Cardiac muscle cell (in vitro differentiated cells and primary cell): ENCODE measurements at places on chromosomes 6 and 20. TPM values are rescaled to one million over a fixed set of nuclear protein-coding genes. Genes with fewer than 3 reads are reported as not detected.

Gene HDGFL1
- not detected in 2 replicates for total RNA-seq

Gene USP49
- 3.7 and 8.5 TPM in 2 replicates for total RNA-seq

Gene TEAD3
- 65.2 and 98.6 TPM in 2 replicates for total RNA-seq

Gene RHAG
- not detected in 2 replicates for total RNA-seq

Gene ULBP1
- total RNA-seq, result 0.04 TPM in 1 of 2 replicates, not detected in the other

Gene MAP3K7
- total RNA-seq, result 24.0 and 37.6 TPM in 2 replicates

Gene SMLR1
- not detected in 2 replicates for total RNA-seq

Gene ANGPT4
- 0.21 and 0.80 TPM in 2 replicates for total RNA-seq

Gene TRIM40
- not detected in 2 replicates for total RNA-seq

DNA sequence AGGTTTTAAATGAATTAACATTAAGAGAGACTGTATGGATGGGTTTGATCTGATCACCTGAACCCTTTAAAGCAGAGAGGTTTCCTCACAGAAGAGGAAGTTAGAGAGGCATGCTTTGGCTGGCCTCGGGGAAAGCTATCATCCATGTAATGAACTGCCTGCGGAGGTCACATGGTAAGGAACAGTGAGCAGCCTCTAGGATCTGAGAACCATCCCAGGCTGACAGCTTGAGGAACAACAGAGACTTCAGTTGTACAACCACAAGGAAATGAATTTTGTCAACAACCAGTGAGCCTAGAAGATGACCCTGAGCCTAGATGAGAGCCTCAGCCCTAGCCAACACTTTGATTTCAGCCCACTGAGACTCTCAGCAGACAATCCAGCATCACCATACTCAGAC, 2.9 kb upstream of the COL21A1 start:
- no peak for DNase-seq

GRCh38 chr6:314377-314776, 22.1 kb downstream of the DUSP22 start:
- no peak for DNase-seq

DNA sequence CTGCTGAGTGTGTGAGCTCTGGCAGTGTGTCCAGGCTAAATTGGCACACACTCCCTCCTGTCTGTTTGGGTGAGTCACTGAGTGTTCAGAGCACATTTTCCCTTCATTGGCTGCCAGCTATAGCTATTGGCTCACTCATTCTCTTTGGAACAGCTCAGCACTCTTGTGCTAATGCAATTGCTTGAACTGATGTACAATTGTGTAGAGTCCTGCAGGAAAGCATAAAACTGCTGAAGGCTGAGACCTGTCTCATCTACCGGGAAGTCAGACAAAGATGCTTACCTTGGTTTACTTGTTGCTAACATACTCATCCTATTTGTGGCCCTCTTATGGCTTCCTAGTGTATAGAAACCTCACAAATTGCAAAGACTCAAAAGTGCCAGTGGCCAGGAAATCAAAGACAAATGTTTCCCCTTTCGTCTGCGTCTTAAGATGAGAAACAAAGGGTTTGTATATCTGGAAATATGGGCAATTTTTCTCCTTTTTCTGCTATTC, 351.0 kb downstream of the BCKDHB start:
- peak; percentile 97 for DNase-seq

- DNase-seq, result no peak
These were observed 52.9 kb upstream of the PLCB4 start for GRCh38 chr20:9015984-9016324.

DNA sequence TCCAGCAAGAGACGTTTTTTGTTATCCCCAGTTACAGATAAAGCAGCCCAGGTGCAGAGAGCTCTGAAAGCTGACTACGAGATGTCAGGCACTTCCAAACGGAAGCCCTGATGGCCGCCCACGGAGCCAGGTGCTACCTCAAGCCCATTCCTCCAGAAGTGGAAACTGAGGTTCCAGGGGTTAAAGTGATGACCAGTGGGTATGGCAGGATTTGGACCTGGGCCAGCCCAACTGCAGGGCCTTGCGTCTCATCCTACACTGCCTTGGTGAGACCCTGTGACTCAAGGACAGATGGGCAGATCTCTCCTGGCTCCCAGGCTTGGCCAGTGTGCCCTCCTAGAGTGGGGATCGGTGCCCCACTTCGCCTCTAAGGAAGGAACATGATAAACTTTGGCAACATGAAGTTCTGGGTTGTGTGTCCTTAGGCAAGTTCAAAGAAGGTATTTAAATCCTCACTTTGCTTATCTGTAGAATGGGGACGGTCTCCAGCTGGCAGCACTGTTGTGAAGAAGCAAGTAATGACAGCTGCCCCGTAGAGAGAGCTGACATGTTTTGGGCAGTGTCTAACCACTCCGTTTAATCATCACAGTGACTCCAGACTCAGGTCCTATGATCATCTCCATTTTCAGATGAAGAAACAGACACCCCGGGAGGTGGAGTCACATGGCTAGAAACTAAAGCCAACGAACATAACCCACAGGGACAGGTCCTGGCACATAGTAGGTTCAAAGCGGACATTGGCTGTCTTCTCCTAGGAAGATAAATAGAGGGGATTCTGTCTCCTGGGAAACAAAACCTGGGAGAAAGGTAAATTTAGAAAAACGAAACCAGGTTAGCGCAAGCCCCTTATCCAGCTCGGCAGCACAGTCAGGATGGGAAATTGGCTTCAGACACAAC, 34.4 kb upstream of the CDH22 start:
- no peak for DNase-seq

GRCh38 chr6:111524252-111524651, 41.2 kb upstream of the REV3L start:
- no peak for DNase-seq

GRCh38 chr6:30981942-30982772, 1.4 kb upstream of the MUC21 start:
- DNase-seq, result peak; percentile 68

GRCh38 chr6:167839343-167839742, 12.6 kb downstream of the AFDN start:
- DNase-seq, result no peak

DNA sequence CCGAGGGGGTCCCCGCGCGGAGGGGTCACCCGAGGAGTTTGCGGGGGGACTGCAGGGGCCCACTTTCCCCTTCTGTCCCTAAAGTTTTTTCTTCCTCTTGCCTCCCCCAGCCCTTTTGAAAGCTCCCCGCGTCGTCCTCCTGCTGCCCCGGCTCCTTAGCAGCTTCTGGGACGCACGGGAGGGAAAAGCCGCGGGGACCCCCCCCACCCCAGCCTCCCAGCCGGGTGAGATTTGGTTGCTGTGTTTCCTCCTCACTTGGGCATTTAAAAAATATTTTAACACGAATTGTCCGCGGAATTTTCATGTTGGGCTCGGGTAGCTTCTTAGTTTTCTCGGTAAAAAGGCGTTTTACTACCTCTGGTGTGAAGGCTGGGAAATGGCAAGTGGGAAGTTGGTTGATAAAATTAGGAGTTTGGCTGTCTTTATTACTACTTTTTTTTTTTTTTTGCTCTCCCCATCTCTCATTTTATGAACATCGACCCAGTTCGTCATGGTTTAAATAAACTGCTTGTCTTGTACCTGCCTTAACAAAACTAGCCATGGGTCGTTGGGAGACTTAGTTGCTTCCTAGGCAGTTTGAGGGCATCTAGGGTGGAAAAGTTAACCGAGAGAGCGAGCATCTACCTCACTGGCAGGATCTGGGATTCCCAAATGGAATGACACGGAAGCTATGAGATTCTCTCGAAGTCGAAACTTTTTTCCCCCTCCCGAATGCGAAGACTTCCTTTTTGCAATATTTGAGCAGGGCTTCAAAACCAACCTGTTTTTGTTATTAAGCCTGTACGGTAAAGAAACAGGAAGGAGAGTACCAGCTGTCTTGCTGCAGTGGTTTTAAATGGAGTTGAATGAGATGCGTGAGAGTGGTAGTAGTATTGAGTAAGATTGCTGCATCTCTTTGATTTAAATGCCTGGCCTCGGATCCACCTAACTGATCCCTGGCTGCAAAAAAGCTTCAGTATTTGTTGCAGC, 868 bp downstream of the NCOA3 start:
- peak; percentile 36 for DNase-seq

- DNase-seq, result no peak
These were observed 106.0 kb upstream of the MTHFD1L start for GRCh38 chr6:150759483-150759882.

GRCh38 chr6:66361886-66362285, 654.9 kb upstream of the EYS start:
- DNase-seq, result no peak

GRCh38 chr20:49583669-49584417, 15.9 kb upstream of the PTGIS start:
- DNase-seq, result peak; percentile 32

- DNase-seq, result no peak
These were observed 4.0 kb downstream of the HUS1B start for GRCh38 chr6:652865-653264.
